ENCODE measurements at places on chromosomes 16 and 17. TPM values are rescaled to one million over a fixed set of nuclear protein-coding genes. Genes with fewer than 3 reads are reported as not detected.

- DNase-seq, result no peak
- peak overlapping the region; percentile 20 for H3K27ac ChIP-seq
- H3K4me1 ChIP-seq, result no peaks in the 10 kb centered on the region
- H3K36me3 ChIP-seq, result no peaks in the 10 kb centered on the region
- no peak overlapping the region for H3K4me3 ChIP-seq
- H3K27me3 ChIP-seq, result peaks cover 5% of the 10 kb centered on the region
Observed at GRCh38 chr16:87043231-87044031, 273.8 kb downstream of the C16orf95 start.

- H3K27ac ChIP-seq, result no peak overlapping the region
- H3K4me1 ChIP-seq, result no peaks in the 10 kb centered on the region
- no peaks in the 10 kb centered on the region for H3K27me3 ChIP-seq
- no peak for DNase-seq
Observed at GRCh38 chr17:56157845-56158244, 4.6 kb downstream of the ANKFN1 start.

- no peaks in the 10 kb centered on the region for H3K4me1 ChIP-seq
- no peak overlapping the region for H3K27ac ChIP-seq
- H3K36me3 ChIP-seq, result no peaks in the 10 kb centered on the region
- no peaks in the 10 kb centered on the region for H3K27me3 ChIP-seq
- H3K4me3 ChIP-seq, result no peak overlapping the region
Observed at GRCh38 chr16:49195237-49195548, 86.4 kb downstream of the CBLN1 start.

- peaks cover 9% of the 10 kb centered on the region for H3K4me1 ChIP-seq
- H3K36me3 ChIP-seq, result no peaks in the 10 kb centered on the region
- H3K27me3 ChIP-seq, result peaks cover 5% of the 10 kb centered on the region
- DNase-seq, result no peak
Observed at GRCh38 chr16:57315416-57315815, 30.9 kb upstream of the PLLP start.

- H3K27me3 ChIP-seq, result peaks cover 48% of the 10 kb centered on the region
- no peaks in the 10 kb centered on the region for H3K36me3 ChIP-seq
- peak; percentile 25 for DNase-seq
- no peak overlapping the region for H3K27ac ChIP-seq
Observed at GRCh38 chr17:56593086-56593645, 333 bp upstream of the NOG start.

GRCh38 chr17:39828443-39828842 lies 35.7 kb downstream of the IKZF3 start:
- peak overlapping the region; percentile 83 for H3K27ac ChIP-seq
- H3K36me3 ChIP-seq, result peaks cover 91% of the 10 kb centered on the region
- peaks cover 32% of the 10 kb centered on the region for H3K4me1 ChIP-seq
- DNase-seq, result no peak
- H3K27me3 ChIP-seq, result no peaks in the 10 kb centered on the region

- no peak overlapping the region for H3K4me3 ChIP-seq
- H3K27me3 ChIP-seq, result no peaks in the 10 kb centered on the region
- no peak overlapping the region for H3K27ac ChIP-seq
- no peaks in the 10 kb centered on the region for H3K4me1 ChIP-seq
- no peak for DNase-seq
Observed at GRCh38 chr16:80982646-80983045, 24.0 kb downstream of the CMC2 start.

DNA sequence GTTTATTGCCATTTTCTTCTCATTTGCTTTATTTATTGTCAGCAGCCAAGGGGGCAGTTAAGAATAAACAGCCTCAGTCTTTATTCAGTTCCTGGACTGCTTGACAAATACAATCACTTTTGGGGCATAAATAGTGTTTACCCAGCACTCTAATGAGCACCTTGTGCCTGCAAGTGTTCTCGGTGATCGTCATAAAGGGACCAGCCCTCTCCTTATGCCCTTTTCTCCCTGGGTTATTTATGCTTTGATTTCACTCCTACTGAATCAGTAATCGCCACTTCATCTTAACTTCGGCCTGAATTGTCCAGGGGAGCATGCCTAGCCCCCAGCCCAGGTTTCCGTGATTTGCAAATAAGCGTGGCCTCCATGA lies 55.7 kb upstream of the CACNG5 start:
- H3K27me3 ChIP-seq, result no peaks in the 10 kb centered on the region
- no peaks in the 10 kb centered on the region for H3K36me3 ChIP-seq
- no peak overlapping the region for H3K27ac ChIP-seq
- no peak for DNase-seq
- no peaks in the 10 kb centered on the region for H3K4me1 ChIP-seq
- no peak overlapping the region for H3K4me3 ChIP-seq

The KCNH6 gene
- total RNA-seq, result not detected

The CA5A gene
- total RNA-seq, result not detected

Measured in activated B cell treated with CpG ODN at 0.5 μM for 24 hours (primary cell).